ENCODE measurements at places on chromosomes 2 and 18.

GRCh38 chr2:15152382-15152781 is 408.8 kb downstream of the NBAS start:
- no peak overlapping the region for H3K27ac ChIP-seq
- DNase-seq, result no peak
- no peaks in the 10 kb centered on the region for H3K36me3 ChIP-seq
- no peaks in the 10 kb centered on the region for H3K4me1 ChIP-seq

- no peak overlapping the region for H3K27ac ChIP-seq
- DNase-seq, result no peak
- no peaks in the 10 kb centered on the region for H3K27me3 ChIP-seq
These were observed 50.2 kb downstream of the SMIM21 start for GRCh38 chr18:75377258-75377657.

GRCh38 chr2:232889876-232890401 is 19.9 kb downstream of the SNORC start:
- H3K4me1 ChIP-seq, result peaks cover 15% of the 10 kb centered on the region
- no peaks in the 10 kb centered on the region for H3K27me3 ChIP-seq
- no peak for DNase-seq
- H3K4me3 ChIP-seq, result no peak overlapping the region
- no peak overlapping the region for H3K27ac ChIP-seq
- H3K36me3 ChIP-seq, result no peaks in the 10 kb centered on the region

GRCh38 chr2:52821631-52822030 is 946.0 kb upstream of the CHAC2 start:
- DNase-seq, result no peak
- H3K27me3 ChIP-seq, result no peaks in the 10 kb centered on the region
- H3K27ac ChIP-seq, result no peak overlapping the region
- no peaks in the 10 kb centered on the region for H3K4me1 ChIP-seq
- H3K36me3 ChIP-seq, result no peaks in the 10 kb centered on the region
- no peak overlapping the region for H3K4me3 ChIP-seq

- H3K4me3 ChIP-seq, result no peak overlapping the region
- no peaks in the 10 kb centered on the region for H3K4me1 ChIP-seq
- no peak for DNase-seq
- H3K36me3 ChIP-seq, result no peaks in the 10 kb centered on the region
- no peak overlapping the region for H3K27ac ChIP-seq
These were observed 1604.8 kb upstream of the ZEB2 start for GRCh38 chr2:146124741-146125140.

- peaks cover 6% of the 10 kb centered on the region for H3K4me1 ChIP-seq
- no peak overlapping the region for H3K4me3 ChIP-seq
- H3K36me3 ChIP-seq, result no peaks in the 10 kb centered on the region
- H3K27me3 ChIP-seq, result peaks cover 19% of the 10 kb centered on the region
- no peak overlapping the region for H3K27ac ChIP-seq
These were observed 24.3 kb upstream of the RESP18 start for GRCh38 chr2:219356834-219357233.

- no peak overlapping the region for H3K4me3 ChIP-seq
- H3K4me1 ChIP-seq, result no peaks in the 10 kb centered on the region
- no peaks in the 10 kb centered on the region for H3K36me3 ChIP-seq
These were observed 342.7 kb upstream of the REG3G start for GRCh38 chr2:78682781-78683180.

Measured in adrenal gland (tissue), 19 donors.